ENCODE measurements at places on chromosomes 16 and 17.

- DNase-seq: no peak
Measured at GRCh38 chr16:78416400-78416799, 316.9 kb downstream of the WWOX start.

DNA sequence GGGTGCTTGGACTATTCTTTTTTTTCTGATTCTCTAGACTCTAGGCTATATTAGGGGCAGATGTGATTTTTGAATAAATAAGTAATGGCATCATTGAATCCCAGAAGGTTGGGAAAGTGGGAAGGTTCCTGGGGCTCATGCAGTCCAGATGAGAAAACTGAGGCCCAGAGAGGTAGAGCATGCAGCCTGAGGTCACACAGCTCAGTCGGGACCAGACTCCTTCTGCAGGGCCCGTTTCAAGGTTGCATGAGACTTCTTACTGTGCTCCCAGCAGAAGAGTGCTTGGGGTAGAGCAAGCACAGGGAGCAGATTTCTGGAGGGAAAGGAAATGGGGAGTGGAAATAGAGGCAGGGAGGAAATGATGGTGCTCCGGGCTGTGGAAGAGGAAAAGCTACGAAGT, 59.8 kb downstream of the MGAT5B start:
- no peak for DNase-seq

DNA sequence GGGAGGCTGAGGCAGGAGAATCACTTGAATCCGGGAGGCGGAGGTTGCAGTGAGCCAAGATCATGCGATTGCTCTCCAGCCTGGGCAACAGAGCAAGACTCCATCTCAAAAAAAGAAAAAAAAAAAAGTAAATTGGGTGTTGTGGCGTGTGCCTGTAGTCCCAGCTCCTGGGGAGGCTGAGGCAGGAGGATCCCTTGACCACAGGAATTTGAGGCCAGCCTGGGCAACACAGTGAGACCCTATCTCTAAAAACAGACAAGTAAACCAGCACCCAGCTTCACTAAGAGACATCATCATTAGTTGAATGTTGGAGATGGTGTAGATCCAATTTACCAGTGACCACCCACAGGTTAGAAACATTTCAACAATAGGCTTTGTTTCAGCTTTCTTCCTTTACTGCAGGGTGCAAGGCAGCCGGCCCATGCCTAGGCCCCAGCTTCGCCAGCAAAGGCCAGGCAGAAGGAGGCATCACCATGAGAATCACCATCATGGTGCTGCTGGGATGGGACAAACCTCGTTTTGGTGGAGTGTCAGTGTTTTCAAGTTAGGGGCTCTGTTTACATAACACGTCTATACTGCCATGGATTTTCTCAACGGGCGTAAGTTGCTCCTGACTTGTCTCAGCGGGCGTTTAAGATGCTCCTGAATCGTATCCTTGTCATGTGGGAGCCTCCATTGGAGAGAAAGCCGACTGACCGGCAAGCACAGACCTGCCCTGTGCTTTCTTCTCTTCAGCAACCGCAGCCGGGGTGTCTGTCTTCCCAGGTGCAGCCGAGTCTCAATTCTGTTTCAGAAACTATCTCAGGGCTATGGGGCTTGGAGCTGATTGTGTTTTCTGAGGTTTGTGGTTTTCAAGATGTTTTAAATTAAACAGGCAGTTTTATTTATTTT, 7.3 kb downstream of the TCF25 start:
- DNase-seq: no peak

DNA sequence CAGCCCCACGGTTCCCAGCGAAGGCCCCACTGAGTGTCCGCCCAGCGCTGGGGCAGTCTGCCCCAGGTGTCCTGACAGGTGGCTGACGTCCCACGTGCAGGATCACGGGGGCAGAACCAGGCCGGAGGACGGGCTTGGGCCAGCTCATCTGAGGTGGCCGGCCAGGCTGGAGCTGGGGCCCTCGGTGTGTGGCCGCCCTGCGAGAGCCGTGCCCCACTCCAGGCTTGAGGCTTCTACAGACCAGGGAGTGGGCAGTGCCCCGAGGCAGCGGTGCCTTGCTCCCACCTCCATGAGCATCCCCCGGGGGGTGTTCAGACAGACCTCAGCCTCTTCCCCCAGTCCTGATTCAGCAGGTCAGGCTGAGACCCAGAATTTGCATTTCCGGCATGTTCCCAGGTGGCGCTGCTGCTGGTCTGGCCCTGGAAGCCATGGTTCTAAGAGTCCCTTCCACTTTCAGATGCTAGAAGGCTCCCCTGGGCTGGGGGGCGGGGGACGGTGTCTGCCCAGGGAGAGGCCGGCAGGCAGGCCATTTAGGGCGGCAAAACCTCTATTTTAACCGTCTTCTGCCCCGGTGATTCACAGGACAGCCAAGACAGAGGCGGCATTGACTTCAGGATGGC, 35.4 kb upstream of the PABPN1L start:
- DNase-seq: no peak

DNA sequence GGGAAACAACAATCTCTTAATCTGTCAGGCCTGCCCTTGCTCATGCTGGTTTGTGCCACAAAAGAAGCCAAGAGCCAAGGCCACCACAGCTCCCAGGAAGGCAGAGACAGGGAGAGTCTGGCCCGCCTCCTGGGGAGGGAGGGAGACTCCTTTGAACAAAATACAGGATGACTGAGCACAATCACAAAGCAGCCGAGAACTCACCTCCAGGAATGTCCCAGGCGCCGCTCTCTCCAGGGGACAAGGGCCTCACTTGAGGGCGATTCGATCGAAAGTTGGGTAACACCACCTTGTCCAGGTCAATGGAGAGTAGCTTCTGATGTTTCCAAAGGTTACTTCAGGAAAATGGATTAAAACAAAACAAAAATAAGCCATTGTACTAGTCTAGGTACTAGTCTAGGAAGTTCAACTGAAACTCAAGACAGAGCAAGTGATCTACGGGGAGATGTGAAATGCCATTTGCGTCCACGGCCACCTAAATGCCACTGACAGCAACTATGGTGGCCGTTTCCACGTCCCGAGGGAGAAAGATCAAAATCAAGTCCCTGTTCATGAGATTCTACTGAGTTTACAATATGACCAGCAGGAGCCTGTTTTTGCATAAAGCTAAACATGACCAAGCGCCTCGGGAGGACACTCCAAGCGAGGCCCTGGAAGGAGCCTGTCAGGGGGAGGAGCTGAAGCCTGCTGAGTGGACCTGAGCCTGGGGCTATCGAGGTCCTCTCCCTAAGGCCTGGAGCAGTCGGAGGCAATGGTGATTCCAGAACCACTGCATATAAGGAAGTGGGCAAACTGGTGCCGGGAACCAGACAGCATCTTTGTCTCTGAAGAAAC, 13.4 kb upstream of the SLC38A8 start:
- DNase-seq: no peak

GRCh38 chr16:7055443-7055842, 277.2 kb upstream of the RBFOX1 start:
- DNase-seq: no peak

DNA sequence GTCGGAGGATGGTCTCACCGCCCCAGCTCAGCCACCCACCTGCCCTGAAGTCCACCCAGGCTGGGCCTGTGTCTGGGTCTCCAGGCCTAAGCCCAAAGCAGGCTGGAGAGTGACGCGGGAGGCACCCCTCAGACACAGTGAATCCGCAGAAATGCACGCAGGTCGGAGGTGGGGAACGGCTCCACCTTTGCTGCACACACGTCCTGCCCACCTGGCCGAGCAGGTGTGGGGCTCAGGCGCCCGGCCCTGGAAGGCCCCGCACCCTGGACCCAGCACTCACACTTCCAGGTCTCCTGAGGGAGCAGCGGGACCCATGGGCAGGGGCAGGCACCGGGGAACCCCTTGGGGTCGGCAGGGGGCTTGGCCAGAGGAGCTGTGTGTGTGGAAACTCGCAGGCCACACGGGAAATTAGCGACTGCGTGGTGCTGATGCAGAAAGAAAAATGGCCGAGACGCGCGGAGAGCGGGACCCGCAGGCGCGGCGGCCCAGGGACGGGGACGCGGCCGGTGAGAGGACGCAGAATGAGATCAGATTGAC, 10.7 kb downstream of the CYBC1 start:
- no peak for DNase-seq

DNA sequence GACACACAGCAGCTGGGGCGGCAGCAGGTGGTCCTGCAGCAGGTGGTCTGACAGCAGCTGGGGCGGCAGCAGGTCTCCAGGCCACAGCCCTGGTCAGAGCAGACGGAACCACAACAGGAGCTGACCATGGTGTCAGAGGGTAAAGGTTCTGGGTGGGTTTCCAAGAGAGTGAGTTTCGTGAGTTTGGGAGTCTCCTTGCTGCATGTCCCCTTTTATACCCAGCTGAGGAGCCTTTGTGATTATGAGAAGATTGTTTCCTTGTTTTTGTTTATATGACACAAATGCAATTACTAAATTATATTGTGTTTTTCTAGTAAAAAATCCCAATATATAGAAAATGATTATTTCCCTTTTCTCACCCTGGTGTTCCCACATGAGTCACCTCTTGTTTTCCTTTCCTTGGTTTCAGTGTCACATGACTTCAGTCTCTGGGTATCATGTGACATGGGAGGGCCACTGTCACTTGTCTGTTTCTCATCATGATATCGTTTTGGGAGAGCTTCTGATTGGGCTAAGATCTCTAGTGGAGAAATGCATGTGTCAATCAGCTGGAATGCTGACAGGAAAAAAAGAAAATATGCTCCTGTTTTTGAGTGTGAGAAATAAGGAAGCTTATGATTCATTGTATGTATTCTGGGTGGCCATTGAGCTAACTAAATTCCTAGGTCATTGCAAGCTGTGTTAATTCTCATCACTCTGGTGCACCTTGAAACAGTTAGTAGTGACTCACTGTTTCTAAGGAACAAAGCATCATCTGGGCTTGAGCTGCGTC, at the start of gene KRTAP4-6:
Gene KRTAP4-6, minus strand, starts transcription at position 185 of the 772 bp plus-strand sequence. Its CDS starts 57 bp downstream, at position 128.
- no peak for DNase-seq

DNA sequence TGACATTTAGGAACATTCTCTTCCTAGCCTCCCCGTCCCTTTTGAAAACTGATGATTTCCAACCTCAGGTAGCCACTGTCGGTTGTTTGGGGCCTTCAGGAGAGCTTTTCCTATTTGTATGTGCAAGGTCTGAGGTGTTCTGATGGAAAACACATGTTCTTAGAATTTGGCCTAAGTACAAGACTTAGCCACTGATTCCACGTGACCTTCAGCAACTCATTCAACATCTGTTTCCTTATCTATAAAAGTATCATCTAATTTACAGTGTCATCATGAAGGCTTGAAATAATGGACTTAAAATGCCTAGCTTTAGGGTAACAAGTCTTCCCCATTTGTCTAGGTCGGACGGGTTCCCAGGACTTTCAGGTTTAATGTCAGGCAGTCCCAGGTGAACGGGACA, 259.3 kb downstream of the SOX9 start:
- DNase-seq: no peak

GRCh38 chr16:29978564-29979270, 5.0 kb downstream of the TAOK2 start:
- DNase-seq: no peak

- DNase-seq: no peak
Measured at GRCh38 chr16:82360024-82360783, 190.2 kb upstream of the MPHOSPH6 start.

DNA sequence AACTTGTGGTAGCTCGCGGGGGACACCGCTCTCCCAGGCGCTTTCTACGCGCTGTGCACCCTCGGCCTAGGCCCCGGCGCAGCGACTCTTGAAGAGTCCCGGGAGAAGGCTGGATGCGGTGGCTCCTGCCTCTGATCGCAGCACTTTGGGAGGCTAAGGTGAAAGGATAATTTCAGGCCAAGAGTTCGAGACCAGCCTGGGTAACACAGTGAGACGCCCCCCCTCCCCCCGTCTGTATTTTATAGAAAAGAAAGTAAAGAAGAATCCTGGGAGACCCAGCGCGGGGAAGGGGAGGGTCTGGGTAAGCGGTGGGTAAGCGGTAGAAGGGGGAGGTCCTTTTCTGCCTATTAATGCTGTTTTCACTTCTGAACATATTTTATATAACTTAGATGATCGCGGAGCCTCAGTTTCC, 486 bp upstream of the PLLP start:
- DNase-seq: no peak

DNA sequence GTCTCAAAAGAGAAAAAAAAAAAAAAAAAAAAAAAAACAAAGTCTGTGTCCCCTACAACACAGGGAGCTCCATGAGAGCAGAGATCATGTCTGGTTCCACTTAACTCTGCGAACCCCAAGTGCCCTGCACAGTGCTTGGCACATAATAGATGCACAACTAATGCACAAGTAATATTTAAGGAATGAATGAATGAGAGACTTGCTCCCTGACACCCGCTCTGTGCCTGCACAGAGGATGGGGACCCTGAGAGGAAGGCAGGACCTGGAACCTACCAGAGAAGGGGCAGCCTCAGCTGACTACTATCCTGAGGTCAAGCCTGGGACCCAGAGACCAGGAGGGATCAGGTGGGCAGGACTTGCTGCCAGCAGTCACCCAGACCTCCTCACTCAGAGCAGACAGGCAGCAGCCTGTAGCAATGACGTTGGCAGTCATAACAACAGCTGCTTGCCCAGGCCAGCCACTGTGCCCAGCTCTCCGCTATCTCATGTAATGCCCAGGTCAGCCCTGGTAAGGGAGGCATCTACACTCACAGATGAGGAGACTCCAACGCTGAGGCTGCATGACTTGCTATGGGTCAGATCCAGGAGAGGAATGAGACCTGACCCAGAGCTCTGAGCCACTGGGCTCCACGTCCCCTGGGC, 2.9 kb downstream of the MYO15A start:
- no peak for DNase-seq

DNA sequence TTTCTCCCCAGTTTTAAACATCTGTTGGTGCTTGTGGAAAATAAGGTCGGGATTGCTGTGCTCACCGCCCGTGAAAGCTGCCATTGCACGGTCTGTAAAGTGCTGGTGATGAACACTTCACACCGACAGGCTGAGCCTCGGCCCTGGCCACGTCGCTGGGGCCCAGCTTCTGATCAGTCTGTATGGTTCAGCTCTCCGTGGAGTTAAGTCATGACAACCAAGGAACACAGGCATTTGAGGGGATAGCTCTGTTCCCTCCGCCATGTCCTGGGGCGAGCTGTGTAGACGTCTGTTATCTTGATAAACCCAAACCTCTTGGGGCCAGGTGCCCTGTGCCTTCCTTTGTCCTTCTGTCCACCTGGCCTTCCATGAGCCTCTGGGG, 110.6 kb downstream of the METRNL start:
- no peak for DNase-seq

DNA sequence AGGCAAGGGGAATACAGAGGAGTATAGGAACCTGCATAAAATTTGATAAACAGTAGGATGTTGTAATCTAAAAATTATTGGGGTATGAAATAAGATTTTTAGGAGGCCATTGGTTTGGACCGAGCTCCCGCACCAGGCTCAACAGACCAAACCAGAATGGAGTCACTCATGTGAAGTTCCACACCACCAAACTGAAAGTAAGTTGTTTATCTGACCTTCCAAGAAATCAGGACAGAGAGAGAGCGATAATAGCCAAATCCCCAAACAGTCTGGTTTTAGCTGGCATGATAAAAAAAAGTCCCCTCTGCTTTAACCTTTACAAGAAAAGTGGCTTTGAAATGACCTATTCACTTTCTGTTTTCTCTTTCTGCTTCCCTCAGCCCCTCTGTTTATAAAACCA, 45.7 kb upstream of the SIAH1 start:
- no peak for DNase-seq

GRCh38 chr16:80693553-80693952, 110.8 kb downstream of the CDYL2 start:
- DNase-seq: no peak
